ENCODE measurements at places on chromosomes 5 and 9. TPM values are rescaled to one million over a fixed set of nuclear protein-coding genes. Genes with fewer than 3 reads are reported as not detected.

The PRUNE2 gene
- 65.3 TPM for total RNA-seq

The SPATA31E1 gene
- not detected for total RNA-seq

The FGD3 gene
- not detected for total RNA-seq

The SURF2 gene
- 13.9 TPM for total RNA-seq

The TICAM2 gene
- 3.3 TPM for total RNA-seq

The GFI1B gene
- not detected for total RNA-seq

The GALT gene
- total RNA-seq, result 34.8 TPM
